ENCODE measurements at places on chromosomes 16 and 17. TPM values are rescaled to one million over a fixed set of nuclear protein-coding genes. Genes with fewer than 3 reads are reported as not detected.

Gene ZNF750
- total RNA-seq = not detected

Gene MEIOC
- 3.7 TPM for total RNA-seq

Gene HBM
- not detected for total RNA-seq

Gene KRT27
- total RNA-seq = not detected

Gene PROCA1
- 28.7 TPM for total RNA-seq

Gene SLC26A11
- total RNA-seq = 34.1 TPM

Gene PRAC2
- total RNA-seq = not detected

Gene CCL1
- not detected for total RNA-seq

Gene GLP2R
- not detected for total RNA-seq

Gene CDH8
- 14.7 TPM for total RNA-seq

Gene ELOB
- 270 TPM for total RNA-seq

Gene ADCY7
- 37.2 TPM for total RNA-seq

Gene FBXW10
- not detected for total RNA-seq

- no peak overlapping the region for H3K4me3 ChIP-seq
- H3K4me1 ChIP-seq = peaks cover 3% of the 10 kb centered on the region
- H3K36me3 ChIP-seq = peaks cover 49% of the 10 kb centered on the region
- no peaks in the 10 kb centered on the region for H3K27me3 ChIP-seq
Measured at GRCh38 chr16:81666113-81666512, 113.0 kb upstream of the PLCG2 start.

GRCh38 chr16:66154801-66155200, 211.7 kb upstream of the CDH5 start:
- no peak overlapping the region for H3K27ac ChIP-seq
- DNase-seq = no peak
- no peak overlapping the region for H3K4me3 ChIP-seq
- no peaks in the 10 kb centered on the region for H3K36me3 ChIP-seq
- no peaks in the 10 kb centered on the region for H3K27me3 ChIP-seq
- H3K4me1 ChIP-seq = no peaks in the 10 kb centered on the region

DNA sequence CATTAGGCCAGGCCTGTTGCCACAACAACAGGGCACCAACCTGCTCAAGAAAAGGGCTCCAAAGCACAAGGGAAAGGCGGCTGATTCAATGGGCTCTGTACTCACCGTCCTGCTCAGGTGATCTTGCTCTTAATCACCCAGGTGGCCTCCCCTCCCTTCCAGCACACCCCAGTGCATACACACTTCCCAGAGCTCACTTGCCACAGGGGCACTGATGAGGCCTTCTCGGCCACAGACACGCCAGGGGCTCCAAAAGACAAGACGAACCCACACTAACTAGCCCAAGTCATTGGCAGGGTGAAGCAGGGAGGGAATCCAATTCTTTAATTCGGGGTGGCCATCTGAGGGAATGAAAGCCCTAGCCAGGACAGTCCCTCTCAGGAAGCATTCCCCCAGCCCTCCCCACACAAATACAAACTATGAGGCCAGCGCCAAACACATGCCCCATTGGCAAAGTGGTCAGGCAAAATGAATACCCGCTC, 1.4 kb downstream of the MYO18A start:
- H3K4me3 ChIP-seq = peak overlapping the region; percentile 84
- peak; percentile 78 for DNase-seq

GRCh38 chr16:12420661-12421209, 383.0 kb downstream of the CPPED1 start:
- H3K4me1 ChIP-seq = peaks cover 4% of the 10 kb centered on the region
- no peak overlapping the region for H3K27ac ChIP-seq
- no peaks in the 10 kb centered on the region for H3K27me3 ChIP-seq
- no peak overlapping the region for H3K4me3 ChIP-seq

DNA sequence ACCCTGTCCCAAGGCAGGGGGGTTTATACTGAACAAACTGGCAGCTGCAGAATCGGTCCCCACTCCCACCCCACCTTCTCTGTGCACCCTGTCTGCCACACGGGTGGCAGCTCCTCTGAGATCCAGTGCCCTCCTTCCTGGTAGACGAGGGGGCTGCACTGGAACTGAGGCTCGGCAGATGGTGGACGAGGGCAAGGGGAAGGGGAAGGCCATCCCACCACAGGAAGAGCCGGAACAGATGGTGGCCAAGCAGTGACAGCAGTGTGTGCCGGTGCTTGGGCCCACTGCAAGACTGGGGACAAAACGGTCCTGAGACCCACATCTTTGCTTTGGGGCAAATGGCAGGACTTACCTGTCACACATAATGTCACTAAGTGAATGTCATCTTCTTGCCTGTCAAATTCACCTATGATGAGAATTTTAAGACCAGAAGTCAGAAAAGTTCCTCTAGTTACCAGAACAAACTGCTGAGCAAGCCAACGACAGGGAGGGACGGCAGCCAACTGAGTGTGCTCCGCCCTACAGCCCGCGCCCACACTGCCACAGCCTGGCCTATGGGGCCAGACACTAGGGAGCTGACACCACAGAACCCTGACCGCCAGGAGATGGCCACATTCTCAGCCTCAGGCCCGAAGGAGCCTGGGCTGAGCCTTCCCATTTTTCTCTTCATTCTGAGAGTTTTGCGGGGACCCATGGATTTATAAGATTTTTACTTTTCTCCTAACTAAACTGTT, 14.4 kb downstream of the NTAN1 start:
- no peak overlapping the region for H3K27ac ChIP-seq
- H3K4me3 ChIP-seq = no peak overlapping the region
- DNase-seq = peak; percentile 76
- peaks cover 66% of the 10 kb centered on the region for H3K36me3 ChIP-seq
- no peaks in the 10 kb centered on the region for H3K4me1 ChIP-seq

GRCh38 chr17:3657874-3658783, 10.2 kb downstream of the TAX1BP3 start:
- H3K36me3 ChIP-seq = peaks cover 16% of the 10 kb centered on the region
- no peaks in the 10 kb centered on the region for H3K27me3 ChIP-seq
- H3K4me1 ChIP-seq = no peaks in the 10 kb centered on the region
- DNase-seq = peak; percentile 56
- H3K4me3 ChIP-seq = no peak overlapping the region

GRCh38 chr16:85556456-85557082, 56.6 kb upstream of the GSE1 start:
- H3K36me3 ChIP-seq = no peaks in the 10 kb centered on the region
- peak overlapping the region; percentile 94 for H3K27ac ChIP-seq
- peaks cover 10% of the 10 kb centered on the region for H3K4me1 ChIP-seq
- peak; percentile 86 for DNase-seq

DNA sequence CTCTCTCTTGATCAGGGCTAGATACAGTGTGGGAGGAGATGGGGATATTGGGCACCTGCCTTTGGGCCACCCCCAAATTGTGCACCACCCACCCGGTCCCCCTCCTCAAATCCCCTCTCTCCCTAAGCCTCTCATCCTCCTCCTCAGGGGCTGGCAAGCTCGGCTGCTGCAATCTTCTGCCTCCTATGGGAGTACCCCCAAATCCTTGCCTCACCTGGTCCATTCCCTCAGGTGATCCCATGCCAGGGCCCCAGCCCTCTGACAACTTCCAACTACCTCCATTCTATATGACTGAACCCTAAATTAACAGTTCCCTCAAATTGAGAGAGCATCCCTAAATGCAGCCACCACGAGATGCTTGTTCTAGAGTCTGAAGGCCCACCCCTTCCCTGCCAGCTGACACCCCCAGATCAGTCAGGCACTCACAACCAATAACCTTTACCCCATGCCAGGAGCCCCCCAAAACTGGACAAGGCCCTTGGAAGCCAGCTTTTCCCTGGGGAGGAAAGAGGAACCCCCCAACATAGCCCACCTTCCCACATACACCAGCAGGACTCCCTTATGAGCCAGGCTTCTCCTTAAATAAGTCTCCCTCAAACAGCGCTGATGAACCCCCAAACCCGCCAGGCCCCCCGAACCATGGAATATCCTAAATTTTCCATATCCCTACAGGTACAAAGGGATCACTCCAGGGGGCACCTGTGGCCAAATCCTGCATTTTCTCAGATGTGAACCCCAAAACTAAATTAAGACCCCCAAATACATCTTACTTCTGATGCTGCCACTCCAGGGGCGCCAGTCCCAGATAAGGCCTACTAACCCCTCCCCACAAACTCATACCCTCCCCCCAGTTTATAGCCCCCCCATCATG, 3.2 kb downstream of the DLG4 start:
- no peak for DNase-seq
- peaks cover 16% of the 10 kb centered on the region for H3K4me1 ChIP-seq
- H3K4me3 ChIP-seq = peak overlapping the region; percentile 78

- H3K27me3 ChIP-seq = no peaks in the 10 kb centered on the region
- DNase-seq = no peak
- no peak overlapping the region for H3K27ac ChIP-seq
- no peaks in the 10 kb centered on the region for H3K4me1 ChIP-seq
Measured at GRCh38 chr17:80640366-80641084, 95.9 kb downstream of the RPTOR start.

DNA sequence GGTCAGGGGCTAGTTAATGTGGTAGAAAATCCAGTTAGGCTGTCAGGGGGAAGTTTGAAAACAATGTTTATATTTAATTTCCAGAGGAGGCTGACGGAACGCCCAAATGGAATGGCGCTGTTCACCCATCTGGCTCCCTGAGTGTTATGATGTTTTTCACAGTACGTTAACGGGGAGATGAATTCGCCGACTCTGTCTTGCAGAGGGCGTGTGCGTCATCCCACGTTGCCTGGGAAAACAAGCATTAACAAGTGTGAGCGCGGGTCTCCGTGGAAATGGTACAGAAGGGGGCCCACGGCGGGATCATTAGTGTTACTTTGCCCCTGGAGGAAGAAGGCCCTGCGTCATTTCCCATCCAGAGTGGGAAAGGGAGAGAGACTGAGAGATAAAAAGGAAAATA, 29.6 kb downstream of the RGS9 start:
- H3K36me3 ChIP-seq = no peaks in the 10 kb centered on the region
- no peak overlapping the region for H3K4me3 ChIP-seq
- DNase-seq = no peak
- H3K27ac ChIP-seq = no peak overlapping the region
- no peaks in the 10 kb centered on the region for H3K4me1 ChIP-seq

DNA sequence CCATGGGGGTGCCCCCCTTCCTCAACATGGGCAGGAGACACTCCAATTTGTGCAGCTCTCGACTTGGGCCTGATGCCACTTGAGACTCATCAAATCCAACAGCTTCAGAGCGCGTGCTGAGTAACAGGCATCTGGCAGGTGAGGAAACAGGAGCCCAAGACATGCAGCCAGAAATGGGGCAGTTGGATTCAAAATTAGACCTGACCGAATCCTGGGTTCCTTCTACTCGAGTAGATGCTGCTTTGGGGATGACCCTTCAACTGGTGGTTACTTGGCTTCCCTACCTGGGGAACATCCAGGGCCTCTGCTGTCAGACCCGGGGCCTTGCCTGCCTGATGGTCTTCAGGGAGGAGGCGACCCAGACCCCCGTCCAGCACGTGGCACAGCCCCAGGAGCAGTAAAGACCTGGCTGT, 488 bp upstream of the NTN3 start:
- peaks cover 32% of the 10 kb centered on the region for H3K27me3 ChIP-seq
- no peak overlapping the region for H3K4me3 ChIP-seq
- no peak overlapping the region for H3K27ac ChIP-seq
- no peaks in the 10 kb centered on the region for H3K36me3 ChIP-seq
- peak; percentile 68 for DNase-seq

- H3K36me3 ChIP-seq = no peaks in the 10 kb centered on the region
- H3K4me1 ChIP-seq = peaks cover 5% of the 10 kb centered on the region
- no peak overlapping the region for H3K27ac ChIP-seq
- H3K27me3 ChIP-seq = no peaks in the 10 kb centered on the region
Measured at GRCh38 chr16:74094514-74094913, 202.1 kb upstream of the PSMD7 start.

GRCh38 chr16:19382084-19382801, 35.4 kb upstream of the TMC5 start:
- H3K27me3 ChIP-seq = no peaks in the 10 kb centered on the region
- H3K4me3 ChIP-seq = no peak overlapping the region
- H3K4me1 ChIP-seq = peaks cover 3% of the 10 kb centered on the region

DNA sequence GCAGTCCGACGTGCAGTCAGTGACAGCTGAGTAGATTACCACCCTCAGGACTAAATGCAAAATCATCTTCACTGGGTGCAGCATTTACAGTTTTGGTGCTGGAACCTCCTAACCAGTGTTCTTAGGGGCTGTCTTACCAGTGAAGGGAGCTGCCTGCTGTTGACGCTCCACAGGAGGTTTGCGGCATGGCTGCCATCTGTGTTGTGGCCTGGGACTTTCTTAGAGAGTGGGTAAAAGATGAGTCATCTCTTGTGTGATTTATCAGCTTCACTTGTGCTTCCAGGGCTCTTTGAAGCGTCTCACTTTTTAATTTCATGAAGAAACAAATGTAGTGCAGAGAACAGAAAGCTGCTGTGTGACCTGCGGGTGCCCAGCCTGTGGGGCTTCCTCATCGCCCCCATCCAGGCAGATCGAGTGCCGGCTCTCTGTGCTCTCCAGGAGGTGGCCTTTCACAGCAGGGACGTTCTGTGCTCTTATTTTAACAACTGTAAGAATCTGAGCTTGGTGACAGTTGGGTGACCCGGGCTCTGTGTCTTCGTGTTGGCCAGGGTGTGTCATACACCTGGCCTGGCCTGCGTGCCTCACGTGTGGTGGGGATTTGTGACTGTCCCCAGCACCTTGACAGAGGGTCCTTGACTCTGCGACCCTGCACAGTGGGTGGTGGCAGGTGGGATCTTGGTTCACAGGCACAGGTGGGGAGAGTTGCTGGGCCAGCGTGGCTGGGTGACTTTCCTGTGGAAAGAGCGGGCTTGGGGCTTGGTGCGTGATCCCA, 24.3 kb upstream of the ZNF750 start:
- H3K4me3 ChIP-seq = no peak overlapping the region
- peaks cover 9% of the 10 kb centered on the region for H3K4me1 ChIP-seq
- no peak for DNase-seq
- H3K27ac ChIP-seq = peak overlapping the region; percentile 44
- H3K36me3 ChIP-seq = no peaks in the 10 kb centered on the region

DNA sequence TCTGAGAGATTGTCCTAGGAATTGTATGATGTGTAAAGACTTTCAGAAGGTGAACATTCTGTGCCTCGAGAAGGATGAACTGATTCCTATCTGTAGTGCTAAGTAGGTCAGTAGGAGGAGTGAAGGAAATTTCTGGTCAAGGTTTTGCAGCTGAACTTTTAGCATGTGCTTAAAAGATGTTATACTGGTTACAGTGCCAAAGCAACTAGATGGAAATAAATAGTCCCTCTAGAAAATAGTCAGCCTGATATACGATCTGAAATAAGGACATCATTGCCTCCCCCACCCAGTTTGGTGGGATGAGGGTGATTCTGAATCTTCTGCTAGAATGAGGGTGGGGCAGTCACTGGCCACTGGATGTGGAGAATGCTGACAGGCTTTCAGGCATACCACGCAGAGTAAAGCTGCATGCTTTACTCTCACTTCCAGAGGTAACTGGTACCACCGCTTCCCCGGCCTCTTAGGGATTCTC, 57.2 kb upstream of the VPS4A start:
- H3K27me3 ChIP-seq = no peaks in the 10 kb centered on the region
- no peak for DNase-seq
- H3K27ac ChIP-seq = no peak overlapping the region
- peaks cover 7% of the 10 kb centered on the region for H3K36me3 ChIP-seq
